ENCODE measurements at places on chromosomes 12 and 14.

GRCh38 chr12:40834321-40834720 is 142.1 kb downstream of the CNTN1 start:
- DNase-seq = no peak

- no peak for DNase-seq
Measured at GRCh38 chr14:68755016-68755353, 37.9 kb downstream of the ZFP36L1 start.

DNA sequence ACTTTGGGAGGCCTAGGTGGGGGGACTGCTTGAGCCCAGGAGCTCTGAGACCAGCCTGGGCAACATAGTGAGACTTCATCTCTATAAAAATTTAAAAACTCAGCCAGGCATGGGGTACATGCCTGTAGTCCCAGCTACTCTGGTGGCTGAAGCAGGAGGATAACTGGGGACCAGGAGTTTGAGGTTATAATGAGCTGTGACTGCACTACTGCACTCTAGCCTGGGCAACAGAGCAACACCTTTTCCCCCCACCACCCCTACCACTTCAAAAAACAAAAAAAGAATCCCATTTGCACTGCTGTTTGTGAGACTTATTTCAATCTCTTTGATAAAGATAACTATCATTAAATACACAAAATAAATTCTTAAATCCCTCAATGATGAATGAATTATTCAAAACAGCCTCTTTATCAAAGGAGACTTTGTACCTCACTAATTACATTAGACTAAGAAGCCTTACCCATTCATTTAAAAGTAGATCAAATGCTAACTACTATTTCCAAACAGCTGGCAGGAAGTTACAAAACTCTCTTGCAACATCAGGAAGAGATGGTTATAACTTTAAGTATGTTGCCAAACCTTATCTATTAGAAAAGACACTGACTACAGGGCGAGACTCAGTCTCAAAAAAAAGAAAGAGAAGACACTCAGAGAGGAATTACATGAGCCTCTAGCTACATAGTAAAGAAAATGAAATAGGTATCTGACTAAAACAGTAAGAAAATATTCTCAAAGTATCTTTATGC is 14.7 kb downstream of the BLTP3B start:
- no peak for DNase-seq

DNA sequence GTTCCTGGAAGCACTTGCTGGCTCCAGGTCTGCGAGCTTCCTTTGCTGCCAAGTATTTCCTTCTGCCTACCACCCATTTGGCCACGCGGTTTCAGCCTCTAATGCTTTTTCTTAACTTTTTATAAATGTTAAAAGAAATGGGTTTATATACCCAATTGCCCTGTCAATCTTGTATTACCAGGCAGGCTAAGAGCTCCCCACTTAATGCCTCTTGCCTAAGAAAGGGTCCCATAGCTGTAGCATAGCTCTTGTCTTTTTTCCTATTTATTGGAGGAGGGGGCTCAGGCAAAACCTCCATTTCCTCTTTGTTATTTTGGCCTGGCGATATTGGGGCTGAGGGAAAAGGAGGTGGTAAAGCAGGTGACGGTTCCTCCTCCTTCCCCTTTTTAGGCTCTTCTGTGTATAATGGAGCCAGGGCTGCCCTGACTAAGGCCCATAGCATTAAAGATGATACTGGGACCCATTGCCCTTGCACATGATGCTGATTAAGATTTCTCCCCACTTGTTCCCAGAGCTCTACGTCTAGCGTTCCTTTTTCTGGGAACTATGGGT is 21.6 kb upstream of the BLTP3B start:
- no peak for DNase-seq

DNA sequence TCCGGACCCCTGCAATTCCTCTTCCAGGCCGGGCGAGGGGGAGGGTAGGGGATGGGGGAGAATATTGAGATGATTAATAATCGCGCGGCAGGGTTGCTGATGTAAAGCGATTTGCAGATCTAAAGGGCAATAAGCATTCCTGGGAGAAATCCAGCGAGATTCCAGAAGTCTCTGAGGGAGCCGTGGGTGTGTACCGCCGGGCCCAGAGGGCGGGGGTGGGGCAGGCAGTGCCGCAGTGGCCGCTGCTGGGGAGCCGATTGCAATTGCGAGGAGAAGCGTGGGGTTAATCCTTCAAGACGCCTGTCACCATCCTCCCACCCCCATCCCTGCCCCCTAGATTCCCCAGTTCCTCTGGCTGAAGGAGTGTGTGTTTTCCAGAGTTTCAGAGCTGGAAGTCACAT is 16.4 kb downstream of the FOS start:
- DNase-seq = peak; percentile 32

DNA sequence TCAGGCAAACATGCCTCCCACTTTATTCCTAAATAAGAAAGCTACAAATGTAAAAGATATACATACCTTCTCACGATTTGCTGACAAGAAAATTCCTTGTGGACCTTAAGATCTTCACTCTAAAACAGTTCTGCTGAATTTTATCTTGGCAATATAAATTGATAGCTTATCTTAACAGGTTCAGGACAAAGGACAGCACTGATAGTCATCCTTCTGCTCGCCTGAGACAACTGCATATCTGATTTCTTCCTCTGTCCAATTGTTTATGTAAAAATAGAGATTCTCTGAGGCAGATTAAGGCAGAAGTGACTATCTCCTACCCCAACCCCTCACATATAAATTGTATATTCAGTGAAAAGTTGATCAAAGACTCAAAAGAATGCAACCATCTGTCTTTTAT is 44.9 kb downstream of the CAPZA3 start:
- DNase-seq = no peak

GRCh38 chr12:64258576-64258975 is 36.5 kb upstream of the KICS2 start:
- no peak for DNase-seq

GRCh38 chr14:92880851-92881250 is 42.1 kb upstream of the CHGA start:
- no peak for DNase-seq

- no peak for DNase-seq
Measured at GRCh38 chr12:47881826-47882427, 22.9 kb downstream of the VDR start.

DNA sequence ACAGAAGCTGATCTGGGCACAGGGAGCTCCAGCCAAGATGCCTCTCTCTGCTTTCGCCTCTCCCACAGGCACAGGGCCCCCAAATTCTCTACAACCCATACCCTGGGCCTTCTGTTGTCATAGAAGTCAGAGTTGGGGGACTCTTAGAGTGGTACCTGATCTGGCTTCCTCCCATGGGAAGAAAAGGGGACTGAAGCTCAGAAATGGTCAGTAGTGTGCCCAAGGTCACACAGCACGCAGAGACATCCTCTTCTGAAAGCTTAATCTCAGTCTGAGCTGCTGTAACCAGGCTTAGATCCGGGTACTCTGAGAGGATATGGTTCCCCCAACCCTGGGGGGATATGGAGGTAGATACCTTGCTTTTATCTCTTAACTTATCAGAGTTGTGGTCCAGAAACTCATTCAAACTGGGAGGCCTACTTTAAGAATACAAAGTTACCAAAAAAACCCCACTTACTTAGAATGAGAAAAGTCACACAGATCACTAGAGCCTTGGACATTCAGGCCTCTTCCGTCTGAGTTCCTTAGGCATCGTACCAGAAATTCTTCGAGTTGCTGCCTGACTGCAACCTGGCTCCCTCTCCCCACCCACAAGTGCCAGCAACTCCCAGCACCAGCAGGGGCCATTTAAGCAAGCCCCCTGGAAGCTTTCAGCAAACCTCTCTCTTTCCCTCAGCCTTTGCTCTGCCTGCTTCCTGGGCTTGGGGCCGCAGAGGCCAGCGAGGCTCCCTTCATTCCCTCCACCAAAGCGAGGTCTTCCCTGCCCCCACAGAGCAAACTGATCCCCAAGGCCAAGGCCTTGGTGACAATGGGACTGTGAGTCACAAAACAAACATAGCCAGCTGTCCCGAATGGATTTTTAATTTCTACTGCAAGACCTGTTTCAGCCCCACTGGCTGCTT is 13.9 kb downstream of the KRT7 start:
- no peak for DNase-seq

DNA sequence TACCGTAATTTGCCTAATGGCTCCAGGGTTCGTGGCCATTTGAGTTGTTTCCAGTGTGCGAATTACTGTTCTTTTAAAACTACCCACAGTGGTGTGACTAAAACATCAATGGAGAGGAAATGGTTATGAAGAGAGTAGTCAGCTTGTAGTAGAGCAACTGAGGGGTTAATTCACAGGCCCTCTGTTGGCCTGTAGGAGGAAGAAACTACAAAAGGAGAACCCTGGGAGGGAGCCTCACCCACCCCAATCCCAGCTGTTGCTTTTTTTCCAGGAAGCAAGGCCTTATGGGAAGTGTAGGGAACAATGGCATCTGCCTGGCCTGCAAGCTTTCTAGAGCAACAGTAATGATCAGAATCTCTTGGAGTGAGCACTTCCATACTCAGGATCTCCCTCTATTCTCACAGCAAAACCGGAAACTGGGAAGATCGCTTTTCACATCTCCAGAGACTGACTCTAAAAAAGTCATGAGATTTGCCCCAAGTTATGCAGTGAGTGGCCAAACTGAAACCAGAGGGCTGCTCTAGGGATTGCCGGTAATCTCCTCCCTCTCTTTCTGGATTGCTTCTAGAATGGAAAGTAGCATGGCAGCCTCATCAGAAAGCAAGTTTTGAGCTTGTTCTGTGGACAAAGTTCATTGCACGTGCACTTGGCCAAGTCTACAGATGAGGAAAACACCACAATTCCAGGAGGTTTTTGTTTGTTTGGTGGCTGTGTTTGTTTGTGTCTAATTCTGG is 125.3 kb upstream of the PWP1 start:
- DNase-seq = no peak

GRCh38 chr12:127127897-127128296 is 1139.1 kb upstream of the TMEM132C start:
- no peak for DNase-seq

- no peak for DNase-seq
Measured at GRCh38 chr14:92529903-92530302, 16.3 kb downstream of the RIN3 start.

DNA sequence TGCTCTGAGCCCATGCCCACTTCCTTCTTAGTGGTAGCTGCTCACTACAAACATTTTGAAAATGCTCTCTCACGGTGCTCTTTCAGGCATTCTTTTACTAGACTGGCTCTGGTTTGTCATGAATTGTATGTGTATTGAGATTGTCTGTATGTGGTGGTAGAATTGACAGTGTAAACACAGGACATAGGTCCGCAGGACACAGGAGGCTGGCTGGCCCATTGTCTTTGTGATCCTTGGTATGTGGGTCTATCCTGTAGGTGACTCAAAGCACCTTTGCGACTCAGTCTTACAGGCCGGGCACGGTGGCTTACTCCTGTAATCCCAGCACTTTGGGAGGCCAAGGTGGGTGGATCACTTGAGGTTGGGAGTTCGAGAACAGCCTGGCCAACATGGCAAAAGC is 250.9 kb downstream of the C12orf75 start:
- no peak for DNase-seq

- no peak for DNase-seq
Measured at GRCh38 chr12:113438523-113439300, 16.5 kb downstream of the SDSL start.

DNA sequence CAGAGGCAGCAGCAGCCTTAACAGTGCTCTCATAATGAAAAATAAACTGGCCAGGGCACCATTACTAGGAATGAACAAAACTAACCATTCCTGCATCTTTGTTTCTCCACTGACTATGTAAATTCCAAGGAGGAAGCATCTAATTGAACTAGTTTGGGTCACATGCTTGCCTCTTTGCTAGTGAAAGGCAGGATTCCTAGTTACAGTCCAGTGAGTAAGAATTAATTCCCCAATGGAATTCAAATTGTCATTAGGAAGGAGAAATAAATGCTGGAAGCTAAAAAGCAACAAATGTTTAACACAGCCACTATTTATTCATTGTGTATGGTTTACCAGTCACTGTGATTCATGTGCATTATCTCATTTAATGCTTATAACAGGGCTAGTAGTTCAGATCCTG is 316.0 kb downstream of the CCDC91 start:
- no peak for DNase-seq

DNA sequence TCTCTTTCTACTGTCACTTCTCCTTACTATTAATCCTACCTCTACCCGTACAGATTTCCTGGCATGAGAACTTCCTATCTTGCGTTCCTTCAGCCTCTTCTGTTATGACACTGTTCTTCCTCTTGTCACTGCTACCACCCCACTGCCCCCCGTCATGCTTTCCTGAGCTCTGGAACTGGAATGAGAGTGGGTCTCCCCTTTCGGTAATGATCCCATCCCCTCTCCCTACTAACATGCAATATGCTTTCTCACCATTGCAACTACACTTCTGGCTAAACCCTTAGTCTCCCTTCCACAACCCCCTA is 4.9 kb upstream of the AP1G2 start:
- no peak for DNase-seq

DNA sequence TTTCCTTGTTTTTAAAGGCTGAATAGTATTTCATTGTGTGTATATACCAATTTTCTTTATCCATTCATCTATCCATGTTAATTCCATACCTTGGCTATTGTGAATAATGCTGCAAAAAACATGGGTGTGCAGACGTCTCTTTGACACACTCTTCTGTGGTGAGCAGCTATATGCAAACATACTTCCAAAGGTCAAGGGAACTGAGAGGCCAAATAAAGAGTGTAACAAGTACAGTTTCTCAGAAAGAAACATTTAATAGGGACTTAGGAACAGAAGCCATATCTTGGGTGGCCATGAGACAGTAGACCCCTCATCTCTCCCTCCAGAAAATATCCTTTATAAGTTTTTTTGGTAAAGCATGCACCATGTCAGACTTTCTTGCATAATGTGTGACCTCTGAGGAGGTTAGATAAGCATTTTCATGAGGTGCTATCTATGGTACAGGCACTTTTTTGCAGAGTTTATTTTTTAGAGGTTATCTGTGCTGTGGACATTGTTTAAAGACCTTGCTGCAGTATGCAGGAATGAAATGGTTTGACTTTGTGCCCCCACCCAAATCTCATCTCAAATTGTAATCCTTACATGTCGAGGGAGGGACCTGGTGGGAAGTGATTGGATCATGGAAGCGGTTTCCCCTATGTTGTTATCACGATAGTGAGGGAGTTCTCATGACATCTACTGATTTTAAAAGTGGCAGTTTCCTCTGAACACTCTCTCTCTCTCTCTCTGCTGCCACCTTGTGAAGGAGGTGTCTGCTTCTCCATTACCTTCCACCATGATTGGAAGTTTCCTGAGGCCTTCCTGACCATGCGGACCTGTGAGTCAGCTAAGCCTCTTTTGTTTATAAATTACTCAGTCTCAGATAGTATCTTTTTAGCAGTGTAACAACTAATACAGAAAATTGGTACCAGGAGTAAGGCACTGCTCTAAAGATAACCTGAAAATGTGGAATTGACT is 1202.3 kb downstream of the GALC start:
- DNase-seq = no peak

DNA sequence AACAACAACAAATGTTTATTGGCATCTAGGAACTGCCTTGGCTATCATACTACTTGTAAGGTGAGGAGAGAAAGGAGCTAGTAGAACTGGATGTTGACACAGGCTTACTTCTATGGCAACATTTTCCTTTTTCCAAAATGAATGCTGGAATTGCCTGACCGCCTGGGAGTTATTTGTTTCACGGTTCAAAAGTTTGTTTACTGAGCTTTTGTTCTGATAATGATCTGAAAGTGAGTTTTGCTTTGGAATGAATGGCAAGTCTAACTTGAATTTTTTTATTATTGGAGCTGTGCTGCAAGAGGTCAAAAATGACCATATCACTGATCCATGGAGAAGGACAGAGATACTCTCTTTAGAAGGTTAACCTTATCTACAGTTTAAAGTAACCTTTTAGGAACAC is 183.5 kb upstream of the CAND1 start:
- DNase-seq = no peak

GRCh38 chr14:57493467-57494181 is at the start of gene CCDC198:
Gene CCDC198, minus strand, starts transcription at chr14:57493857. Its CDS starts 142 bp downstream, at chr14:57493715.
- peak; percentile 2 for DNase-seq

Measured in activated CD8-positive, alpha-beta T cell treated with anti-CD3 and anti-CD28 coated beads for 36 hours (primary cell).